ENCODE measurements at places on chromosomes 4 and X.

GRCh38 chr4:21113496-21114223 is 413.4 kb downstream of the PACRGL start:
- no peak for DNase-seq

- no peak for DNase-seq
Measured at GRCh38 chr4:165517216-165517615, 138.4 kb downstream of the CPE start.

GRCh38 chrX:40150503-40150902 is 52.7 kb upstream of the BCOR start:
- no peak for DNase-seq

DNA sequence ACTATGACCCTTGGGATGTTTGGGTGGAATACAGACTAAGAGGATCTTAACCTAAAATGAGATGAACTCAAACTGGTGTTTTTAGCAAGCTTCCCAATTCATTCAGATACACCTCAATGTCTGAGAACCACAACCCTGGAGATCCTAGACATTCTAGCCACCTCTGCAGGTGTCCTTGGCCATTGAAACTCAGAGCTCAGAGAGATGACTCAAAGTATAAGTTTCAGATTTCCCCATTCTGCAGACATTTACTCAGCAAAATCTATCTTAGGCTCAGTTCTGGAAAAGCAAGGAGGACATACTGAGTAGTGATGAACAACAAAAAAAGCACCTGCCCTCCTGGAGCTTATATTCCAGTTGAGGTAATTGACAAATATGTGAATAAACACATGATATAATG is 47.8 kb downstream of the COMMD8 start:
- DNase-seq: no peak

- no peak for DNase-seq
Measured at GRCh38 chr4:4901877-4902276, 42.4 kb downstream of the MSX1 start.

DNA sequence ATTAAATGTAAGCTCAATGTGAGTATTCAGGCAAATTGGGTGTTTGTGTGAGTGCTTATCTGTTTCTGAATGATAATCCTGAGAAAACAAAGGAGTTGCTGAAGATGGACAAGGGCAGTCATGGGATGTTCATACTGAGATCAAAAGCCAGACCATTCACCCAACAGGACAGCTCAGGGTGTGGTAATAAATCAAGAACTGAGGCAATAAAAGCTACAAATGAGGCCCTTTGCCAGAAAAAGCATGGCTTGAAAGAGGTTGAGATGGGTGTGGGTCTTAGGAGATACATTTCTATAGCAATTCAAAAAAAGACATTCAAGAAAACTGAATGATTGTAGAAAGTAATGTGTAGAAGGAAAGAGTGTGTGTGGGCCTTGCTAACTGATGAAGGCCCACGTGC is 425.8 kb upstream of the BOD1L1 start:
- no peak for DNase-seq

- DNase-seq: no peak
Measured at GRCh38 chr4:112182604-112183003, 37.4 kb downstream of the FAM241A start.

GRCh38 chrX:111411983-111412382 is at the start of gene DCX:
Gene DCX, minus strand, starts transcription at chrX:111412192. Its CDS starts 1,794 bp downstream, at chrX:111410398.
- DNase-seq: peak; percentile 3

GRCh38 chr4:15873117-15873516 is 65.4 kb downstream of the FGFBP1 start:
- DNase-seq: no peak

GRCh38 chr4:75566911-75567310 is 11.0 kb downstream of the ODAPH start:
- no peak for DNase-seq

DNA sequence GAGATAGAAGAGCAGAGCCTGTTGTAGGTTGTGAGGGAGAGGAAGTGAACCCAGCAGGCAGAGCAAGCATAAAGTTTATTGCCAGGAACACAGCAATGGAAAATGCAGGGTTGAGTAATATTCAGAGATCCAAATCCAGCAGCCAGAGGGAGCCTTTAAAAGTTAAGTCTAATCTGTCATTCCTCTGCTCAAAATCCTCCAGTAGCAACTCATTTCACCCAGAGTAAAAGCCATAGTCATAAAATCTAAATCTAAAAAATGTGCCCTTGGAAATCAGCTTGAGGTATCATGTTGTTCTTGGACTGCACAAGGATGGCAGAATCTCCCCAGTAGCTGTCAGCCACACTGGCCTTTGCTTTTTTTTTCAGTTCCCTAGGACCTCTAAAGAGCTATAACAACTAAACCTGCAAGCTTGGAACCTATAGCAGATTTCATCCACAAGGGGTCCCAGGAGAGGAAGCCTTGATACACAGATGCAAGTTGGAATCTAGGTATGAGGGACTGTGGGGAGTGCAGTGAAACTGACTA is 62.9 kb upstream of the FRAS1 start:
- DNase-seq: no peak

- DNase-seq: no peak
Measured at GRCh38 chr4:89009761-89010369, 47.1 kb downstream of the FAM13A start.

- no peak for DNase-seq
Measured at GRCh38 chr4:47668810-47669408, 169.0 kb downstream of the CORIN start.

GRCh38 chr4:81146466-81146865 is 68.6 kb downstream of the PRKG2 start:
- no peak for DNase-seq

Measured in caudate nucleus (tissue), 63 donors.